Activated naive CD4-positive, alpha-beta T cell treated with anti-CD3 and anti-CD28 coated beads, Interleukin-2, amount 50 U/mL, for 16 hours (primary cell): ENCODE measurements at places on chromosomes 4 and X.

DNA sequence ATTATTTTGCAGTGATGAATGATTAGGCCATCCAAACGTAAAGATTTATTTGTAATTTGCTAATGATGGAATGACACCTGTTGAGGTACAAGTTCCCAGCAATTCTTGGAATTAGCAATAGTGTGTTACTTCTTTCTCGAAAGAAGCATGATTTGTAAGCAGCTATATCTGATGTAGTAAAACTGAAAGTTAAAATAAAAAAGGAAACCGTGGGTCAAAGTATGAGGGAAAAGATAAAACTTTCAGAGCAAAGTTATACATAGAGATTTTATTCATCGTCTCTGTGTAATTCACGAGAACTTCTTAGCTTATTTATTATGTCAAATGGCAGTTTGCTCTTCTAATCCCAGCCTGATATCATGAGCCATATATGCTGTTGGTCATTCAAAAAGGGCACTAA, 59.0 kb downstream of the NFKB1 start:
- no peak for DNase-seq

DNA sequence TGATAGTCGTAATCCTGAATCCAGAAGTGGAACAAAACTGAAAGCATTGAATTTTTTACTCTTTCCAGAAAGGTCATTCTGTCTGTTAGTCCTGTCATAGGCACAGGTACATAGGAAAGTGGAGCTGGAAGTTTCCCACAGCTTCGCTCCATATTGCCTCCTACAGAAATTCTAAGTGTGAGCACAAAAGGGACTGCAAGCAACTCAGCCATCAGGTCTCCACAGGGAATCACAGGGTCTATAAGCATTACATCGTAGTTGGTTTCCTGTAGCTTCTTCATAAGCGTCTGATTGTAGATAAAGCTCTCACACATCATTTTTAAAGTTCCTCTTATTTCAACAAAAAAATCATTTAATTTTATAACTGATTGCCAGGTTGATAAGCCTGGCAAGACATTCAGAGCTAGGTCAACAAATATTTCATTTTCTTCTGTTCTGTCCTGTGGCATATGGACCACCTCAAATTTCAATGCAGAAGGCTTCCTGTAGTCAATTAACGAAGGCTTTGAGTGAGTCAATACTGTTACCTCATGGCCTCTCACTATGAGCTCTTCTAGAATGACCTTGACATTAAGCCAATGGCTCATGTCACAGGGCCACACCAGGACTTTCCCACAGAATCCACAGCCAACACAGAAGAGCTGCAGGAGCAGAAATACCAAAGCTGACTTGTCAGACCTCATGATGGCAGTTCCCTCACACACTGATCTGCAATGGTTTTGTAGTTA, at the start of gene UGT2A3:
Gene UGT2A3 (minus strand): TSS at position 727 of the 728 bp plus-strand sequence. CDS start 44 bp downstream, at position 683.
- DNase-seq, result no peak

GRCh38 chr4:109294006-109294405, 8.5 kb downstream of the COL25A1 start:
- DNase-seq, result peak; percentile 16

DNA sequence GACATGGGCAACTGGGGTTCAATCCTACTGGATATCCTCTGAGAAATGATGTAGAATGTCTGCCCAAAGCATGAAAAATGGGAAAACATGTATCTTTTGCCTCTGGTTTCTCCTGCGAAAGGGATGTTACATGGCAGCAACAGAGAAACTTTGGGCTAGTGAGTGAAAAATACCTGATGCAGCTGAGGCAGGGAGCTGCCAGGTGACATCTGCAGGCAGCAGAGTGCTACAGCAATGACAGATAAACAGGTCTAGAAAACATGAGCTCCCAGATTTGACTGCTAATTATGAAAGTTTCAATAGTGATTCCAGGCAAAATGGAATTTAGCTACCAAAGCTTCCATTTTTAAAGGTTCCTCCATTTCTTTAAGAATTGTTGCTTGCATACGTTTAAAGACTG, 4.8 kb upstream of the CXCL1 start:
- no peak for DNase-seq

- DNase-seq, result no peak
Measured at GRCh38 chr4:108700081-108700757, 49.8 kb downstream of the OSTC start.

DNA sequence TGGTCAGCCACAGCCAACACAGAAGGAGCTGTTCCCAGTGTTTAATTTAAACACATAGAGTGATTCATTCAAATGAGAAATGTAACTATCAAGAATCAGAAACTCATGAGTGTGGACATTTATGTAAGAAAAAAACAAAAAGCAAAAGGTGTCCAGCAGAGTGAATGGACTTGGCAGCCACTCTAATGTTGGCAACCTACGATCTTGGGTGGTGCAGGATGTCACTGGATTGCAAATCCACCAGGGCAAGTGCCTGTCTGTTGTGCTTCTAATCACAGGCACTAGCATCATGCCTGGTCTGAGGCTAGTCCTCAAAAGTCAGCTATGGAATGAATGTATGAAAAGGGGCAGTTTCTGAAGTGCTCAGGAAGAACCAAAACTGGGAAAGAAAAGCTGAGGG, 277.7 kb upstream of the CLNK start:
- no peak for DNase-seq

GRCh38 chr4:124206779-124207605, 505.5 kb downstream of the ANKRD50 start:
- no peak for DNase-seq

DNA sequence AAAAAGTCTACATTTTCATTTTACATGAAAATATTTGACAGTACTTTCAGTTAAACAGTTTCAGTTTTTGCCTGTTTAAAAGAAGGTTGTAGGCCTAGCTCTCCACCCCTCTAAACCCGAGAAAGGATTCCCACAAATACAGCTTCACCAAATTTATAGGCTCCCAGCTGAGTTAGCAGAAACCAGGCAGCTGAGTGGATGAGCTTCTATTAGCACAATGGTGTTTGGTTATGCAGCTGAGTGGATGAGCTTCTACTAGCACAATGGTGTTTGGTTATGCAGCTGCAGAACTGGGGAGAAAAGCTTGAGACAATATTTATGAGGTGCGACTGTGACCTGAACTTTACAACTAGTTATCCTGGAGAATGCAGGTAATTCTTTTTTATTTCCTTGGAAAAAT, 36.6 kb upstream of the PAQR3 start:
- DNase-seq, result no peak

GRCh38 chr4:127759228-127759820, 22.8 kb upstream of the HSPA4L start:
- no peak for DNase-seq

DNA sequence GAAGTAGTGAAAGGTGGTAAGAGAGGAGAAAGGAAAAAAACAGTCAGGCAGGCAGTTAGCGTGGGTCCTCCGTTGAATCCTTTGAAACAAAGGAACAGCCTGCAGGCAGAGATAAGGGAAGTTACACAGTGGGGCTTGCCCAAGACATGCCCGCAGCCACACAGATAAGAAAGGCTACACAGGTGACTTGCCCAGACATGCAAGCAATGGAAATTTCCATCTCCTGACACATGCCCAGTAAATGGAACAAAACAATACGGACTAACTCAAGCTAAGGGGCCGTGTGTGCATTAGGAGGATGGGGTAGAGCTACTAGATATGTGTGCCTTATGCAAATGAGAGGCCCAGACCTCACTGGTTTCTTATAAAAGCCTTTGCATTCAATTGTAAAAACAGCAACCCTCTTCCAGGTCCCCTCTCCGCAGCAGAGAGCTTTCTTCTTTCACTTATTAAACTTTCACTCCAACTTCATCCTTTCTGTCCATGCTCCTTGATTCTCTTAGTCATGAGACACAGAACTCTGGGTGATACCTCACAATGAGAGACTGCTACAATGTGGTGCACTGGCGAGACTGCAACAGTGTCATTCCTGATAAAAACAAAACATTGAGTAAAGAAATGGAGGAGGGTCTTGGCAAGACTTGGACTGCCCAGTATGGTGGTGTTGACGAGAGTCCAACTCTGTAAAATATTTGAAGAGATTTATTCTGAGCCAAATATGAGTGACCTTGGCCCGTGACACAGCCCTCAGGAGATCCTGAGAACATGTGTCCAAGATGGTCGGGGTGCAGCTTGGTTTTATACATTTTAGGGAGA, 997.4 kb upstream of the PRKX start:
- DNase-seq, result no peak

- DNase-seq, result no peak
Measured at GRCh38 chr4:6024313-6024960, 6.2 kb upstream of the C4orf50 start.

DNA sequence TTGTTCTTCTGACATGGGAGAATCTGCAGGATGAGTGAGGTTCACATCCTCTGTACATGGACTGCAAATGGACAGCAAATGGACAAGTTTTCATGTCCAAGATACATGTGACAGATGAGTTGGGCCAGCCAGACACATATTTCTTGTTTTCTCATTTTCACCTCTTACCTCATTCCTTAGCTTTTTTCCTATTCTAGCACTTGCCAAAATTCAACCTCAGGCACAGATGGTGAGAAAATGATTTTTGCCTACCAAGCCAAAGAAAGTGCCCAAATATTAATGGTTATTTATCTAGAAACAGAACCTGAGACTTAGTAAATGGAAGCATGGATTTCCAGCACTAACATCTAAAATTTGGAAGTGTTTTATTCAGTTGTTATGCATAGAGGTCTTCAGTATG, 402.2 kb downstream of the AFF2 start:
- no peak for DNase-seq

DNA sequence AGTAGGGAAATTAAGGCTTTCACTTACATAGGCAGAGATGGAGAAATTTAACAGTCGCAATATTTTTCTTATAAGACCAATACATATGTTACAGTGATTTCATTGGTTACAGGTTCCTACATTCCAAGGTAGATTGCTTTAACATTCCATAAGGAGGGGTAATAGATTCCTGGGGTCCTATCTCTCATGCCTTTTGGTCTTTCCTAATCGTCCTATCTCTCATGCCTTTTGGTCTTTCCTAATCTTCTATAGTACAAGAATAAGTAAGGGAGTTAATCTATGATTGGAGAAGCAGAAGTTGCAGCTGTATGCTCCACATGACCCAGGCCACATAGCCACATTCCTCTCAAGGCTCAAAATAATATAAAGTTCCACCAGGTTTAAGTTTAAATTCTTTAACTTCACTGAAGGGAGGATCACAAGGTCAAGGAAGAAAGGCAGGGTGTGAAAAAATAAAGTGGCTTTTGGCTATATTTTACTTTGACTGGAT, 285.0 kb upstream of the BOD1L1 start:
- no peak for DNase-seq

DNA sequence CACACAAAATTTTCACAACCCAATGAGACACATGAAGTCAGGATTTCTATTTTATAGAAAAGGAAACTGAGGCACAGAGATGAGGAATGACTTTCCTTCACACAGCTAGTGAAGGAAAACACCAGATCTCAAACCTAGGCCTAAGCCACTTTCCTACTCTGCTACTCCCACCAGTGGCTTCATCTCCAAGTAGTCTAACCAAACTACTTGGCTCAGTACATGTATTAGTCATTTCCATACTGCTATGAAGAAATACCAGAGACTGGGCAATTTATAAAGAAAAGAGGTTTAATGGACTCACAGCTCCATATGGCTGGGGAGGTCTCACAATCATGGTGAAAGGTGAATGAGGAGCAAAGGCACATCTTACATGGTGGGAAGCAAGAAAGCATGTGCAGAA, 196.6 kb downstream of the EVC2 start:
- DNase-seq, result no peak

- DNase-seq, result no peak
Measured at GRCh38 chr4:31051151-31051550, 331.0 kb downstream of the PCDH7 start.

GRCh38 chr4:188372058-188372457, 232.8 kb downstream of the TRIML1 start:
- DNase-seq, result no peak

DNA sequence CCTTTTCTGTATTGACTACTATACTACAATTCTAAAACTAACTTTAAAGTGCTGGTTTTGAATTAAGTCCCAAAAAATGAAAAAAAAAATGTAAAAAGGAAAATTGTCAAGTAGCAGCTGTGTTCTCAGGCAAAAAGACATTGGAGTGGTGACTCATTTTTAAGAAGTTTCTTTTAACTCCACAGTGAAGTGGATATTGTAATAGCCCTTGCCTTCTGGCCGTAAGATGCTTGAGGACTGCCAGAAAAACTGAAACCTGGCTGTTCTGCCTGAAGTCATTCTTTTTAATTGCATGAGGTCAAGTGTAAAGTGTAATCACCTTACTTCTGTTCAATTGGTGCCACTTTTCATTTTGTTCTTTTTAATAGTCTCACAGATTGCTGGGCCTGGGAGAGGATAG, 28.9 kb downstream of the SPANXD start:
- no peak for DNase-seq

- DNase-seq, result no peak
Measured at GRCh38 chrX:11555759-11556158, 110.0 kb downstream of the ARHGAP6 start.

GRCh38 chrX:10175319-10175871, 18.6 kb downstream of the CLCN4 start:
- no peak for DNase-seq

DNA sequence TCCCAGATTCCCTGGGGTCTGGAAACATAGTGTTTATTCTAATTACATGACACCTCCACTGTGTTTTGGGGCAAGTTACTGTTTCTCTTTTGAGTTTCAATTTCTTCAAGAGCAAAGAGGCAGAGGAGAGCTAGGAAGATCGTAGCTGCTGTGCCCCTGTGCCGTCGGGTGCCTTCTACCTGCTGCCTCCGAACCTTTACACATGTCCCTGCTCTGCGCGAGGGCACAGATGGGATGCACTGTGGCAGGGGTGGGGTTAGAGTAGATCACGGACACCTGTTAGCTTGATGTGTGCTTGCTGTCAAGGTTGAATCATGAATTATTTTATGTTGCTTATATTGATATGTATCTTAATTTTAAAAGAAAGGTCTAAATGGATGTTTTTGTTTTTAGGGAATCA, 71.1 kb upstream of the MSANTD1 start:
- no peak for DNase-seq

GRCh38 chr4:11196927-11197522, 231.7 kb downstream of the HS3ST1 start:
- DNase-seq, result no peak

DNA sequence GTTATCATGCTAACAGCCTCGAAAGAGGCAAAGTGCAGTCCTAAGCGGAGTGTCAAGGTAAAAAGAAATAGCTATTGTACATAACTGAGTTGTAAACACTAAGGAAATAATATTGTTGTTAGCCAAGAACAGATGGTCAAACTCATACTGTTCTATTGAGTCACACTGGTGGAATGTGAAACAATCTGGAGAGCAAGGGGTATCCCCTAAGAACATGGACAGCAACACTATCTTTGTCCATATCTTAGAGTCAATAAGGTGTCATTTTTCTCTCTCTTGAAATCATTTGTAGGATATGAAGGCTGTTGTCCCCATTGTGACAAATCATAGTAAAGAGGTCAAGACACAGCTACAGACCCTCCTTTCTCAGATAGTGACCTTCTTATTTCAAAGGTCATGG, 4.5 kb upstream of the PDGFC start:
- DNase-seq, result no peak

GRCh38 chr4:82891707-82892466, 934 bp upstream of the SEC31A start:
- DNase-seq, result no peak

- DNase-seq, result no peak
Measured at GRCh38 chr4:18419780-18420179, 398.2 kb upstream of the LCORL start.
